ENCODE measurements at places on chromosomes 1 and 21. TPM values are rescaled to one million over a fixed set of nuclear protein-coding genes. Genes with fewer than 3 reads are reported as not detected.
A peak's percentile ranks its signal among the peaks of the same experiment; 100 is the strongest.

DNA sequence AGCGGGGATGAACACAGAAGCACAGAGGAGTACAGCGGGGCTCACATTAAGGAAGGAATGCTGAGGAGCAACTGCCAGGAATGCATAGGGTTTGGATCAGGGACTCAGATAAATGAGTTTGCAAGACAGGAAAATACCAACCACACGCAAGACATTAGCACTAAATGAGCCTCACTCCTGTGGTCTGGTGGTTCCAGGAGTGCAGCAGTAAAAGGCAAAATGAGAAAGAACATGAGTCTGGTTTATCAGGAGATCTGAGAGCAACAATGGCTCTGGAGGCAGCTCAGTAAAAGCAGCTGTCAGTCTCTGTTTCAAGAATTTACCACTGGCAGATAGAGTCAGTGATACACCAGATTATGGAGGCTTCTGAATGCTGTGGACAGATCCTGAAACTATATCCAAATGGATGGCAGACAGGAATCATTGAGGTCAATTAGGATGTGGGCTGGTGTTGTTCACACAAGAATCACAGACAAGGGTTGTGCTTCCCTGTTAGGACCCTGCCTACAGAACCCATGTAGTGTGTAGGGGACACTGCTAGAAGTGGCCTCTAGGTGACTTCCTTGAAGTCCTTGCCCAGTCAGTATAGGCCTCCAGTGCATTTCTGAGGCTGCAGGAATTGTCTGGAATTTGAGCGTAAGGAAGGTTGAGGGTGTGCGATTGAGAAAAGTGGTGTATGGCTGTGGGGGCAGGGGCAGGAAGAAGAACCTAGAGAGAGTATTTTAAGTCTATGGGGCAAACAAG, 50.3 kb downstream of the CASQ2 start:
- no peak for DNase-seq

- DNase-seq, result no peak
Measured at GRCh38 chr1:193926956-193927355, 740.5 kb upstream of the B3GALT2 start.

Gene ERRFI1
- 6.5 TPM for total RNA-seq

GRCh38 chr1:160171980-160172379, 18.4 kb upstream of the CASQ1 start:
- DNase-seq, result no peak

GRCh38 chr1:28313702-28314546, 14.9 kb upstream of the MED18 start:
- no peak for DNase-seq

Gene DNAJC28
- 0.58 TPM for total RNA-seq

DNA sequence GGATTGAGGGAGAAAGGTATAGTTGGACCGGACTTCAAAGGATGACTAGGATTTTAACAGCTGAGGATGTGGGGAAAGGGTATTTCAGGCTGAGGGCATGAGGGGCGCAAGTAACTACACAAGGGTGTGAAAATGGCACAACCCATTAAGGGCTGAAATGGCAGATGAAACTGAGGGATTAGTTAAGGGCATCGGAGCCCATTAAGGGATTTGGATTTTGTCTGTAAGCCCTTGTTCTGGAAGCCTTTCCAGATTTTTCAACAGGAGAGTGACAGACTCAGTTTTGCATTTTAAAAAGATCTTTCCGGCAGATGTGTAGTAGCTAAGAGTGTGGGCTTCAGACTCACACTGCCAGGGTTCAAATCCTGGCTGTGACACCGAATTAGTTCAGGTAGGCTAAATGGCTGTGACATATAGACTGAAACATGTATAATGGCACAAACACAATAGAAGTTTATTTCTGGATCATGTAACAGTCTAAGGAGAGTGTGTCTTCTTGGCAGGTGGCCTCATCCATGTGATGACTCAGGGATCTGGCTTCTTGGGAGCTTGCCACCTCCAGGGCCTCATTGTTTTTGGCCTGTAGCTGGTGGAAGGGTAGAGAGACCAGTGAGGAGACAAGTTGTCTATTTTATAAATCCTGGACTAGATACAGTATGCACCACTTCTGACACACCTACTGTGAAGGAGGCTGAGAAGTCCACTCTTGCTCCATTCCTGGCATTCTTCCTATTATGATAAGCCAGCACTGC, 49.6 kb downstream of the UBE2T start:
- DNase-seq, result no peak

Gene BMP8A
- not detected for total RNA-seq

DNA sequence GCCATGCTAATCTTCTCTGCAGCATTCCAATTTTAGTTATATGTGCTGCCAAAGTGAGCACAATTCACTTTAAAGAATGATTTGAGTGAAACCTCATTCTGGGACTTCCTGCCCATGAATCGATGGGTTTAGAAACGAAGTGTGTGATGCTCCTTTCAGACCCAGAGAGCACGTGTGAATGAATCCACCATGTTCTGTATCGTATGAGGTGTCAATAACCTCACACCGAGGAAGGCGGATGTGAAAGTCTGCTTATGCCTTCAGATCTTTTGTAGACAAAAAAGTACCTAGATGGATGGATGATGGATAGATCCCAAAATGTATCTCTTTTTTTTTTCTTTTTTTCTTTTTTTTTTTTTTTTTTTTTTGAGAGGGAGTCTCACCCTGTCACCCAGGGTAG, 13.8 kb downstream of the UBASH3A start:
- DNase-seq, result peak; percentile 81

DNA sequence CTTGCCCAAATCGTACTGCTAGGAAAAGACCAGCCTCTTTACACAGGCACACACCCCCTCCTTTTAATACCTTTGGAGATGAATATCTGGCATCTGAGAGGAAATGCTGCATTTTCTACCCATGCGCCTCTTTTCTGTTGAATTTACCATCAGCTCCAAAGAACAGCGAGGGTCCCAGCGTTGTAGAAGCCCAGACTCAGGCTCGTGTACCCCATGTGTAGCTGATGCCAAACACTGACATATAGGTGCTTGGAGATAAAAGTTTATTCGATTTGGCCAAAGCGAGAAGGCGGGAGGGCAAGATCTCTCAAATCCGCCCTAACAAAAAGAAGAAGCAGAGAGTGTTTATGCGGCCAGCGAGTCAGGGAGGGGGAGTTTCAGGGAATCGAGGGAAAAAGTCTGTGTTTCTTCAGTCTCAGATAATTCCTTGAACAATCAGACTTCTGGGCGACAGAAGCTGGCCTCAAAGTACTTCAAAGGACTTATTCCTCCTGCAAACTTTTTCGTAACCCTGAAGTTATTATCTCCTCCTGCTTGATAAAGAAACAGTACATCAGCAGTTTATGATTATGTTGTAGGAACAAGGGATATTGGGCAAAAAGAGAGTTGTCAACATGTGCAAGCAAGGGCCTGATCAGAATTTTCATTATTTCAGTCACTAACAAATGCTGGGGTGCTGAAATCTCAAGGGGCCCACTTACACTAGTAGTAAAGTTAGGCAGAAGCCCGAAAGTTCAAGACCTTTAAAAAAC, 642 bp upstream of the CREG1 start:
- no peak for DNase-seq

DNA sequence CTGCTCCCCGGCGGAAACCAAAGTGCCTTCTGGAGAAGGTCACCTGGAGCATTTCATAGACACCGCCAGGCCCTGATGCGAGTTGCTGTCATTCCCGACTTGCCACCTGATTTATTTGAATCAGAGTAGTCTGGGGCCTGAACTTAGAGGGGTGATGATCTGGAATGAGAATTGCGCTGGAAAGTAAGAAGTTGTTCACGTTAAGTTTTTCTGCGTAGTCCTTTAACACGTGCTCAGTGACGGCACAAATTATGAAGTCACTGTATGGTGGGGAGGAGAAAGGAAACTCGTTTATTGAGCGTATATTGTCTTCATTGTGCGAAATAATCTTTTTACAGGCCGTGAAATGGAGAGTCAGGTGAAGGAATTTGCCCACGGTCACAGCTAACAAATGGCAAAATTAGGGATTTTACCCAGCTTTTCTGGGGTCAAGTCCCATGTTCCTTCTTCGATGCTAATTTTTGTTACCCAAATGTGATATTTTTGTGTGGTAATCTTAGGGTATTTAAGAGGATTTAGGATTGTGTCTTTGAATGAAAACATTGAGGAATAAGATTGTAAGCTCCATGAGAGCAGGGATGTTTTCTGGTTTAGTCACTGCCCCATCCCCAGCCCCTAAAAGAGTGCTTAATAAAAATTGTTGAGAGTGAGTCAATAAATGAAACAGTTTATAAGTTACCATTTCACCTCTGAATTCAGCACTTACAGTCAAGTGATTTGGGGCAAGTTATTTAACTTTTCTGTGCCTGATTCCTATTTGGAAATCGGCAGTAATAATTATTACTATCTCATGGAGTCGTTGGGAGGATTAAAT, 46.4 kb upstream of the NBL1 start:
- no peak for DNase-seq

- no peak for DNase-seq
Measured at GRCh38 chr1:107933736-107934135, 31.2 kb downstream of the VAV3 start.

Gene CBS
- total RNA-seq, result 4.8 TPM

DNA sequence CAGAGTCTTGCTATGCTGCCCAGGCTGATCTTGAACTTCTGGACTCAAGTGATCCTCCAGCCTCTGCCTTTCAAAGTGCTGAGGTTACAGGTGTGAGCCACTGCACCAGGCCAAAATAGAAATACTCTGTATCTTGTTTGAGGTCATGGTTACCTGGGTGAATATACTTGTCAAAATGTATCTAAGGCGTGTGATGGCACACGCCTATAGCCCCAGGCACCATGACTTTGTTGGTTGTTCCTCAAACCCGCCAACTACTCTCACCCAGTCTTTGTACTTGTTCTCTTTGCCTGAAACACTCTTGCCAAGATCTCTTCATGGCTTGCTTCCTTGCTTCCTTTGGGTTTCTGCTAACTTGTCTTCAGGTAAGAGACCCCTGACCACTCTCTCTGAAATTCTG, 38.0 kb upstream of the RGS5 start:
- DNase-seq, result no peak

GRCh38 chr1:200665861-200666260, 3.8 kb downstream of the DDX59 start:
- DNase-seq, result no peak

- no peak for DNase-seq
Measured at GRCh38 chr1:204413170-204413535, 1.5 kb upstream of the PPP1R15B start.

DNA sequence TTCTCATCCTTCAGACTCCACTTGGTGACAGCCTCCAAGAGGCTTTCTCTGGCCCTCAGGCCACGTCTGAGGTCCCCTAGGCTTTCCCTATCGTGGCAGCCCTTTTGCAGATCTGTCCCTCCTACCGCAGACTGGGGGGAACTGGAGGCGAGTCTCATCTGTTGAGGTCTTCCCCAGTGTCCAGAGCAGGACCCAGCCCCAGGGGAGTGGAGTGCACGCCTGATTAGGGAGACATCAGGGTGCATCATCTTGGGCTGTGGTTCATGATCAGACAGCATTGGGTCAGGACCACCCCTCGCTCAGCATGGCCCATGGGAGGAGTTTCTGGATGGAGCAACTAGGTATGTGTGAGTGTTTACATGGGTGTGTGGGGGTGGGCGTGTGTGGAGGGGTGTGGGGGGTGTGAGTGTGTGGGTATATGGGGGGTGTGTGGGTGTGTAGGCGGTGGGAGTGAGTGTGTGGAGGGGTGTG, 8.5 kb upstream of the MATN1 start:
- DNase-seq, result no peak

DNA sequence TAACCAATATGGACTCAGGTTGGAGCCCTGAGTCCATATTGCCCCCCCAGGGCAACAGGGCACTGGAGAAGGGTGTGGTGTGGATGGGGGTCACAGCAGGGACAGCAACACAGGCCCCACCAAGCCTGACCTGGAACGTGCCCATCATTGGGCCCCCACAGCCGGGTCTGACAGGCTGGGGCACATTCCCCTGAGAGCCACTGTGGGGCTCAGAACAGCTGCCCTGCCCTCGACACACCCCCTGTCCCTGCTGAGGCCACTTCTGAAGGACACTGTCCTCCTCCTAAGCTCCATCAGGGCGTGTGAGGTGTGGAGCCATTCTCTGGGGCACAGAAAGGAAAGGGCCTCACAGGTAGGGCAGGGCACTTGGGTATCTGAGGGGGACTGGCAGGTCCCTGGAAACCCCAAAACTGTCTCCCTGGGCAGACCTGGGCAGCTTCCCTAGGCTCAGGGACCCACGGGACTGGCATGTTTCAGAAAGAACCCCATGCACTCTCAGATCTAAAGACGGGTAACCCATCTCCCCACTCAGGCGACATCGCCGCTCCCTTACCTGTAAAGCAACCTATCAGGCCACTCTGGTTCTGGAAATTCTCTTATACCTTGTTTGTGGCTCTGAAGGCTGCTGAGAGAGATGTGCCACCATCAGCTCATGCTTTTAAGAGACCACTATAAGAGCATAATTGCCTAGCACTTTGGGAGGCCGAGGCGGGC, 95.5 kb downstream of the DMRTB1 start:
- DNase-seq, result no peak

DNA sequence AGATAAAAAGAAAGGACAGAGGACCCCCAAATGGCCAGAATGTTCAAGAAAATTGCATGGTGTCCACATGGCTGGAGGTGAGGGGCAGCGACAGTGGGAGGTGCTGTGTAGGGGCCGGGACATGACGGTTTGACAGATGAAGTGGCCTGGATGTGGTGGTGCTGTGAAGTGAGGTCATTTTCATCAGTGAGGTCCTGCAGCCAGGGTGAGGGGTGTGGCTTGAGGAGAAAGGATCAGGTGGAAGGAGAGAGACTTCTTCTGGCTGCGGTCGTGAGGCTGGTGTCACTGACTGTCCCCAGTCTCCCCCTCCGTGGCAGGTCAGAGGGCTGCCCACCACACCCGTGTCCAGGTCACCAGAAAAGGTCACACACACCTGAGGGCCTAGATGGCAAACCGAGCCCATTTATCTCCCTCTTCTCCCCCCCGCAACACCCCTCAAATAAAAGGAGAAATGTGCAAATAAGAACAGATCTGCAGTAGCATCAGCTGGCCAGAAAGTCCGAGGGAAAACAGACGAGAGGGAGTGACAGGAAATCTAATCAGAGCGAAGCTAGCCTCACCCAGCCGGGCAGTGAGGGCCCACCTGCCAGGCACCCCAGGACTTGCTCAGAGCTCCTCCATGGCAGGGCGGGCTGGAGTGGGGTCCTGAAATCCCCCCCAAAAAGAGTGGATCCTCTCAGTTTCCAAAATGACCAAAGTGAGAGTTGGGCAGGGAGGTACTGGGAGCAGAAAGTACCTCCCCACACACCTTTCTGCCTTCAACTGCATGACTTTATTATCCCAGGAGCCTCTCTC, 148.5 kb upstream of the EDN2 start:
- DNase-seq, result no peak

DNA sequence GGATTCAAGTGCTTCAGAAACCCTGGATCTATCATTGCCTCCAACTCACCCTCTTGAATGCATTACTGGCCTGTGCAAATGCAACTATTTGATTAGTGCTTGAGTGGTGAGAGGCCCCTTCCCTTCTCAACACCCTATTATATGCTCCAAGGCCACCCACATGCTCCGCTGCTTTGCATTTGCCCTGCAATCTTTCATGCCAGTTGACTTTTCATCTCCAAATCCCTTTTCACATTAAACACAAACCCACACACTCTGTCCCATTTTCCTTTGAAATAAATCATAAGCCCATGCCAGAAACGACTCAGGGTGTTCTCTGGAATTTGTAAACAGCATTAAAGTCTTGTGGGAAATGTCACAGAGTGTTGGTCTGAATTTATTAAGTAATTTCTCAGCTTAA, 78.9 kb upstream of the CTTNBP2NL start:
- no peak for DNase-seq

Gene ID3
- total RNA-seq, result 278 TPM
